ENCODE measurements at places on chromosomes 2 and 18.

DNA sequence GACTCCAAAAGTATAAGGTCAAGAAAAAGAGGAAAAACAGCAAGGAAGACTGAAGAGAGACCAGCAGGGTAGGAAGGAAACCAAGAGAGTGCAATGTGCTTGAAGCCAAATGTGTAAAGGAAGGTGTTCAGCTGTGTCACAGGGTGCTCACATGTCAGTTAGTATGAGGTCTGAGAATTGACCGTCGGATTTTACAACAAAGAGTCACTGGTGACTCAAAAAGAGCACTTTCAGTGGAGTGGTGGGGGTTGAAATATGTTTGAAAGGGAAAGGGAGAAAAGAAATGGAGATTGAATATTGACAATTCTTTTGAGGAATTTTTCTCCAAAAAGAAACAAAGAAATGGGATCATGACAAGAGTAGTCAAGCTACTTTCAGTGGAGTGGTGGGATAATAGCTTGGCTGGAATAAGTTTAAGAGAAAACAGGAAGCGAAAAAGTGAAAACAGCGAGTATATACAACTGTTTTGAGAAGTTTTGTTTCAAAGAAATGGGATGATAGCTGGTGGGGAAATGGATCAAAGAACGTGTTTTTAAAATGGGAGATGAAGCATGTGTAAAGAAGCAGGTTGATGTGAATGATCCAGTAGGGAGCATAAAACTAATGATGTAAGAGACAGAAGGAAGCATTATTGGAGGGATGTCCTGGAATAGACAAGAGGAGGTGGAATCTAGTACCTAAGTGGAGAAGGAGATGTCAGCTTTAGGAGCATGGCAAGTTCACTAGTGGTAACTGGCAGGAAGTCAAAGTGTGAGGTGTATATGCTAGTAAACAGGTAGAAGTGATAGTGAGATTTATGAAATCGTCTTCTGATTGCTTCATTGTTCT lies 3.6 kb upstream of the TSPYL6 start:
- no peak for DNase-seq

- no peak for DNase-seq
Observed at GRCh38 chr2:239203443-239204135, 197.2 kb downstream of the HDAC4 start.

DNA sequence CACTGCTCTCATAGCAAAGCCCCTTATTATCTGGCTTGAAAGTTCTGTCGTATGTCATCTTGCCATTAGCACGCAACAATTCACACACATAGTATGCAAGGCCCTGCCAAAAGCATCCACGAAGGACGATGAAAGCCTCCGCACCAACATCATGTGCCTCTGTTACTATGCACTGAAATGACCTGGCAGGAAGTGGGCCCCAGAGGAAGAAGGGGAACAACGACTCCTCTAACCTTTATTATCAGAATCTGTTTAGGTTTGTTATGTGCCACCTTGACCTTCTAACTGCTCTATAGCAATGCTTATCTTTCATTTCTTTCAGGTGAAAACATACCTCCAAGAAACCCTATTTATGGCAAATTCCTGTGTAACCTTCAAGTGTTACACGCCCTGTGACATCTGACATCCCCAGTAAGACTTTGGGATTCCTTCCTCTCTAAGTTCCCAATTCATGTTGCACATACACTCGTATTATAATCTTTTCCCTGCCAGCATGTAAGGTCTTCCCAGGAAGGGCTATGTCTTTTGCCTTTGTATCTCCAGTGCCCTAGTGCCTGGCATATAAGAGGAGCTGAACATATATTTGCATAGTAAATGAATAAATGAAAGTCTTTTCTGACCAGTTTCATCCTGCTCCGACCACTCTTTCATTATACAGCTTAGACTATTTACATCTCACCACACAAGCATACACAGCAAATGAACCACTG lies 7.0 kb upstream of the NDUFV2 start:
- DNase-seq: peak; percentile 88

GRCh38 chr2:73203055-73203681 lies 794 bp downstream of the NOTO start:
- DNase-seq: no peak

- DNase-seq: no peak
Observed at GRCh38 chr2:239469106-239469960, 68.5 kb upstream of the HDAC4 start.

DNA sequence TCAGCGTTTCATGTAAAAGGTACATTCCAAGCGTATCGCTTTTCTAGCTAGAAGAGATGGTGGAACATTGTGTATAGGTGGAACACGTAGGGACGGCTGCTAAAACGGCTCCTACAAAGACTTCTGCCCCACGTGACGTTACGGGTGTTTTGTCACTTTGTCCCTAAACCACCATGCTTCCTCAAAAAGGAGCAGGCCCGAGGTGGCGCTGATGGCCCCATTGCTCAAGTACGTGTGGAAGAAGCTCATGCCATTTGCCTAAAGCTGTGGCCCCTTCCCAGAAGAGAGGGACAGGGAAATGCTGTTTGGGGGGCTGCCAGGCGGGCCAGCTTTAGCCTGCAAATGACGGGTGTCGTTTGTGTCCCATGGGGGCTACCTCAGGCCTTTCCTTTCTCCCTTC lies 72.7 kb downstream of the TMEM247 start:
- DNase-seq: no peak

GRCh38 chr2:155643056-155643775 lies 689.3 kb downstream of the NR4A2 start:
- no peak for DNase-seq

- DNase-seq: no peak
Observed at GRCh38 chr2:48738806-48739205, 16.7 kb downstream of the LHCGR start.

DNA sequence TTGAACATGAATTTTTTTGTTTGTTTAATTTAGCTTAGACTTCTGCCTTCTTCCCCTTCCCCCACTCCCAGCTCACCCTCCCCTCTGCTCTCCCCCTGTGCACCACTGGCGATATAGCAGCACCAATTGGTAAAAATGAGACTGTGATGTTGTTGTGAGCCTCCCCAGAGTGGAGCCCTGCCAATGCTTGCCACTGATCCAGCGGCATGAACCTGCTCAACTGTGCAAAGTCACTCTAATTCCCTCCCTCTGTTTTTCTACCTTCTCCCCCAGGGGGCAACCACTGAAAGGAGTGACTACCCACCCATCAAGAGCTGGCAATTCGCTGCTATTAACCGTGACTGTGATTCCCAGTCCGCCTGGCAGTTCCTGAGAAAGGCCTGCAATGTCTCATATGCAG lies 30.2 kb downstream of the KLHL14 start:
- no peak for DNase-seq

- peak; percentile 47 for DNase-seq
Observed at GRCh38 chr2:23404426-23404825, 19.4 kb downstream of the KLHL29 start.

DNA sequence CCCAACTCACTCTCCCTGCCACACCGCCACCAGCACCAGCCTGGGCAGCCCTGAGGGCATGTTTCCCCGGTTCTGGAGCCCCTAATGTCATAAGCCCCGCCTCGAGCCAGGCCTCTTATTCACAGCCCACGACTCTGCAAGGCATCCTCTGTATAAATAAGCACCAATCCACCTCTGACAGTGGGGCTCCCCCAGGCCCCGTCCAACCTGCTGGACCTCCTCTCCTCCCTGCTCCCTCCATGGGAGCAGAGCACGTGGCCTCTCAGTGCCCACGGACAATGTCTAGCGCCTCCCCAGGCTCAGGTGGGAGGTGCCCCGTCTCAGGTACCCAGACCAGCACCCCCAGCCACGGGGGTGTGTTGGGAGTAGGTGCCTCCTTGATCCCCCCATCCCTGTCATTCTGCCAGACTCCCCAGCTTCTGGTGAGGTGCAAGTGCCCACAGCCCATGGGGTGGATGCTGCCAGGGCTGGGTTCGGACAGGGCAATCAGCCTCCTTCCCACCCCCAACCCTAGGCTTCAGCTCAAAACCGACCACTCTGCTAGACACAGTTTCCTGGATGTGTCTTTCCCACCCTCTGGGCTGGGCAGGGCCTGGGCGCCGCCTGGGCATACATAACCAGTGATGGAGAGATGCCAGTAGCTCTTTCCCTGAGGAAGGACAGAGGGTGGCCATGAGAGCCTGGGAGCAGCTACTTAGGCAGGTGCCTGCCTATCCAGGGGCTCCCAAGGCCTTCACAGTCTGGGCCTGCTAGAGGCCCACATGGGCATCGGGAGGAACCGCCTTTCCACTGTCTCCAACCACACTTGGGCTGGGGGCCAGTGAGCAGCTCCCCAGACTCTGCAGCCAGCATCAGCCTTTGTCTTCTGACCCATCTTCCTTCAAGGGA lies 1.6 kb upstream of the ADRA2B start:
- DNase-seq: no peak

GRCh38 chr2:215965532-215966165 lies 47.7 kb downstream of the MREG start:
- no peak for DNase-seq

DNA sequence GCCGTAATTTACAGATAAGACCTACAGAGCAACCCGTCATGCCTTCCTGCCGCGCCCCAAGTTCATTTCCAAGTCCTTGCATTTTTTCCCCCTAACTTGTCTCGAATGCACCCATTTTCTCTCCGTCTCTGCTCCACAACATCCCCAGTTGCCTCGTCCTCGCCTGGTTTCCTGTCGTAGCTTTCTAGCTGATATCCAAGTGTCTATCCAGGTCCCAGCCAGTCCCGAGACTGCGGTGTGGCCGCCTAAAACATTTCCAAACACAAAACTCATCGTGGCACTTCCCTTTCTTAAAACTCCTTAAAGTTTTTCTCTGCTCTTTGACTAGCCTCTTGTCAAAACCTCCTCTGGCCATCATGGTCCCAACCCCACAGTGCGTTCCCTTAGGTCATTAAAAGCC lies 1.2 kb upstream of the BARD1 start:
- DNase-seq: no peak

DNA sequence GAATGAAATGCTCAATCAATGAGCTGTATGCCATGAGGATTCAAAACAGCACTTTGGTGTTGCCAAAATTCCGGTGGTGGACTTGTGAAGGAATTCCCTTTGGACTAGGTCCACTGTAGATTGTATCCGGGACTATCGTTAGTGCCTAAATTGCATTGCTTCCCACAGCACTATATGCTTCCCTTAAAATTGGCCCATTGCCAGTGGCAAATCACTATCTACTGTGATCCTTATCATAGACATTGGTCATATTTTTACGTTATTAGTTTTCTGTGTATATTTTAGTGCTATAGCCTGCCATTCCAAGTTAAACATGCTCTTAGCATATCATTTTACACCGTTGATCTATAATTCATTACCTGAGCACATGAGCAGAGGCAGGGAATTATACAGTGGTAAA lies 1.7 kb downstream of the PJVK start:
- no peak for DNase-seq

- DNase-seq: no peak
Observed at GRCh38 chr18:55413474-55413873, 174.5 kb downstream of the TCF4 start.

DNA sequence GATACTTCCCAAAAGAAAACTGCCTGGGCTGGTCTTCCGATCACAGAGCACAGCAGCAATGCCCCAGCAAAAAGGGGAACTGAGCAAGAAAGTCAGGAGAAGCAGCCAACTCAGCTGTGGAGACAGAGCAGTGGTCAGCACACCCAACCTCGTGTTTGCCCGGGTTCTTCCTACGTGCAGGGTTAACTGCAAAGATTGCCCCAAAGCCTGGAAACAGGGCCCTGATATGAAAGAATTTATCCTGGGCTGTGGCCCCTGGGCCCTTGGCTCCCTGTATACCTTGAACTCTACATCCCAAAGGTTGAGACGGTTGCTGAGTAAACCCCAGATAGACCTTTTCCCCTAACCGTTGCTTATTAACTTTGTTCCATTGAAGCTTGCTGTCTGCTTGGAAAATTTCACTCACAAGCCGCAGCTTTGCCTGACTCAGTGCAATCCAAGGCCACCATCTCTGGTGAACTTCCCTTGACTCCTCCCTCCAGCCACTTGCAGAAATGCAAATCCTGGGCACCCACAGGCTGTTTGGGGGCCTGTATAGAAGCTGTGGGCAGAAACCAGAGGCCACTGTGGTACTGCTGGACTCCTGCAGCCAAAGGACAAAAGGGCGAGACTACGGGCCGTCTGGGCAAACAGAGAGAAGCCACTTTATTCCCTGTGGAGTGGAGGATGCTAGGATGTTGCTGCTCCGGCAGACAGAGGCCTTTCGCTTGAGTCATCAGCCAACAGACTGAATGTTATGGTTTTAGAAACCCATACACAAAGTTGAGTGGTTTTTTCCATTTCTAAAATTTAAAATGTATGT lies 18.2 kb downstream of the NRP2 start:
- no peak for DNase-seq

DNA sequence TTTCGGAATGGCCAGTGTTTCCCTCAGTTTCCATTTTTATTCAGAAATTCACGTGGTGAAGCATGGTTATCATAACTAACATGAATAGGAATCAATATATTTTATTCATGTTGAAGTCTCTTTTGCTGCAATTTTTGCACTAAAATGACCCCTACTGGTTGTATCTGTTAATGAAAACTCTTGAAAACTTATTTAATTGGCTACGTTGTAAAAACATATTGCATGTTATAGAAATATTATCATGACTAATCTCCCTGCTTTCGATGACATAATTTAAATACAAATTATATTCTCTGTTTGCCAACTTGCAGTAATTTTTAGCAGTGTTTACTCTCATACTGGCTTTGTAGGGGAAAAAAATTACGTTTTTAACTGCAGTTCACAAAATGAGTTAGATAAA lies 3.5 kb downstream of the CRIM1 start:
- DNase-seq: no peak

DNA sequence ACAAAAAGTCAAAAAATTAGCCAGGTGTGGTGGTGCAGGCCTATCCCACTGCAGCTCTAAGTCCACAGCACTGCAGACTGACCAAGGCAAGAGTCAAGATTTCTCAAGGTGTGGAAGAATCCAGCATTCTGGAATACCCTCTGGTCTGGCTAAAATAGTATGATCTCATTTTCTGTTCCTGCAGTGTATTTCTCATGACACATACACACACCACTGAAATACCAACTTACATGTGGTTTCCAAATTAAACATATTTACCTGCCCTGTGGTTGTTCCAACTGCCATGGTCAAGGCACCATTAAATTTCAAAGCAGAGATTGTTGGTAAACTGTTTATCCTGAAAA lies 30.9 kb downstream of the NOL10 start:
- no peak for DNase-seq

GRCh38 chr2:215274829-215275228 lies 37.0 kb upstream of the ATIC start:
- no peak for DNase-seq

DNA sequence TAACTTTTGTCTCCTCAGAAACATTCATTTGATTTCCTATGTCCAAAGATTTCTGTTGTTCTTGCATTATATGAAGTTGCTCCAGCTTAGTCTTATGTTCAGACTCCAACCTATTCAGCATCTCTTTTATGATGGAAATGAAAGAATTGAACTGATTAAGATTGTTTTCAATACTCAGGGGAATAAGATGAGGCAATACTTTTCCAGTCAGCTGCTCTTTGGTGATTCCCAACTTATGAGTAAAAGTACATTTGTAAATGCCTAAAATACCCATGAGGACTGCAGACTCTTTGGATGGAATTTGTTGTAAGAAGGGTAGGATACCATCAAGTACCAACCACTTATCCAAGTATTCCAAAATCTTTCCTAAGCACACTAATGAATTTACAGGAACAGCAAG lies 39.8 kb downstream of the TRAK2 start:
- no peak for DNase-seq

All from activated naive CD4-positive, alpha-beta T cell treated with anti-CD3 and anti-CD28 coated beads for 36 hours (primary cell).